ENCODE measurements at places on chromosomes 12 and 14.

DNA sequence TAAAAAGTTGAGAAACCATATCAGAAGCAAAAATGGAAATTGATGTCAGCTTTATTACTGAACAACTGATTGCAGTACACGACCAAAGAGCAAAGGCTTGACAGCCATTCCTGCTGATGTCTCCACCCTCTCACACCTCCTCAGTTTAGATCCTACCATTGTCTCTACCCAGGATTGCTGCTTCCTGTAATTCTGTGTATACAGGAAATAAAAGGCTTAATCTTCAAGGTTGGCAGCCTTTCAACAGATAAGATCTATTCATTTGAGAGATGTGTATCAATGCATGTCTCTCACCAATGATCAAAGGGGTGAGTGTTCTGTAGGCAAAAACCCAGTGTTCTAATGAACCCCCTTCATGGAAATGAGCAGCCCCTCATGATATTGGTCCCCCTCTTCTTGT lies 27.0 kb downstream of the SLCO1C1 start:
- DNase-seq: no peak

DNA sequence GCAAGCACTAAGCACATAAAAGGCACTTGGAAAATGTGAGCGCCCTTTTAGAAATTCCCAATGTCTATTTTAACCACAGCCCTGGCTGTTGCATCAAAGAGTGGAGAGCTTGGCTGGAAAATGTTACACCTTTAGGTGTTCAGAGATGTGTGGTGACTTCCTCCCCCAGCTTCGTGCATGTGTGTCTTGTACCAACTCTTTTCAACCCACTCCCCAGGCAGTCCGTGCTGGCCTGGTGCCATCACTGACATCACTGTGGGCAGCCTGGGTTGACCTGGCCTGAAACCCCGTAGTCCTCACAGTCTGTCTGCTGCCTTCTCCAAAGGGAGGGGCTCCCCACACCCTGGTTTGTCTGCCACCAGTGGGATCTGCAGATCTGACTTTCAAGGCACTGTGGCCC lies 101.8 kb downstream of the SCARB1 start:
- no peak for DNase-seq

- no peak for DNase-seq
Measured at GRCh38 chr12:1890810-1891209, 27.6 kb downstream of the CACNA2D4 start.

DNA sequence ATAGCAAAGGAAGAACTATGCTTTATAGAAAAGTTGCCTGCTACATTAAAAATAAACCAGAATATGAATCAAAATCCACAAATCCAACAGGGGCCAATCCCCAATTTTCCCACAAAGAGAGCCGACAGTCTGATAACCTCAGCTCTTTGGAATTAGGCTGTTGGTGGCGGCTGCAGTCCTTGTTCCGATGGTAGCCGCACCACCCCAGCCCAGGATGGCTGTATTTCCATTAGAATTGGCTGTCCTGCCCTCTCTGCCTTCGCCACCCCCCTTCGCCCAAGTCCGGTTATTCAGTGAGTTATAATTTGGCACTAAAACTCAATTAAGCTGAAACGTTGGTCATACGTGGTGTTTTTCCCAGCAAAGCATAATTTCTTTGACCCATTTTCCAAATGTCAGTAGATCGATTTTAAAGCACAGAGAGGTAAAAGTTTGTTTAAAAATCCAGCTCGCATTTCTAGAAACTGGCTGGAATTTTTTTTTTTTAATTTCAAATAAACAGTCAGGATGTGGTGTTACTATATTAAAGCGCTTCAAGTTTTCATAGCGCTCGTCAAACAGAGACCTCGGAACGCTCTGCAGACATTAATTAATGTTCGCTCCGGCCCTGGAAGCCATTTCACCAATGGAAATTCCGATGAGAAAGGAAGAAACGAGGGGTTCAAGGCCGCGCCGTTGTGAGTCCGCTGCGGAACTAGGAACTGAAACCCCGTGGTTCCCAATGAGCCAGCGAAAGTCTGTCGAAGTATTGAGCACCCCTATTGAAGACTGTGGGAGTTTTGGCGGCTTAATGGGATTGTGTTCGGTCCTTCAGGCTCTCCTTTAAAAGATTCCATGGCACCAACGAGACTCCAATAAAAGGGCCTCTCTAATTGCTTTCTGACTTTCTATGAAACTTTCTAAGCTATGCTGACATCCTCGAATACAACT lies 104.8 kb upstream of the DIO3 start:
- DNase-seq: no peak

DNA sequence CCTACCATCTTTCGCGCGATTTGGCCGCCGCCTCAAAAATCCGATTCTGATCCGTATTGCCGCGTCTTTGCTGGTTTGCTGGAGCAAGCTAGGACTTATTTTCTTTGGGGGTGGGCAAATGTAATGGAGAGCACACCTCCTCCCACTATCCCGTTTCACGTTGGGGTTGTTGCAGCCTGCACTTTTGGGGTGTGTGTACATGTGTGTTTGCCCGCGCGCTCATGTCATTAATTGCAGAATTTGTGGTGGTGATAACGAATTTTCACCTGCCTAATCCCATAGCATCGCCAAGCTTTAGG lies 657 bp downstream of the METAP2 start:
- no peak for DNase-seq

- DNase-seq: no peak
Measured at GRCh38 chr12:56413392-56413791, 35.8 kb downstream of the TIMELESS start.

DNA sequence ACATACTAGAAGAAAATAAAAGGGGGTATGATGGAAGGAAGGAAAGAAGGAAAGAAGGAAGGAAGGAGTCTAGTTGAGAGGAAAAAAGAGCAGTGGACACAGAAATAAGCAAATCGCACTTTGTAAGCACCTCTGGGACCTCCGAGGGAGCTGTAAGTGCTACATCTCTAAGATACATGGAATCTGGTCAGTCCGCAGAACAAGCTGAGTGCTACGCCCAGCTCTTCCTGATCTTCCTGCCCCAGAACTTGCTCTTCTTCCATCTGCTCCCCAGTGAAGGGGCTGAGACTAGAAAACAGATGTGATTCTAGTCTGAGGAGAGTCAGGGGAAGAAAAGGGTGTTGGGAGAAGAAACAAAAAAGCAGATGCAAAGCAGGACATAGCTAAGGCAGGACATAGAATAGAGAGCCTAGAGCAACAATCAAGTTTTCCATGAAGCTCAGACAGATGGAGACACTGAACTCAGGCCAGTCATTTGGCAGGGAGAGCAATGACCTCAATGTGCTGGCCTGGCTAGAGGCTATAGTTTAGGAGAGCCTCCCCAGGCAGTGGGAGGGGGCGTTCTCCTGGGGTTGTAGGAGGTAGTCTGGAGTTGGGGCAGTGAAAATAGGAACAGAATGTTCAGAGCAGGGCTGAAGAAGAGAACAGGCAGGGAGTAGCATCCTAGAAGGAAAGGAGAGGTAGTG lies 1.7 kb upstream of the MFAP5 start:
- DNase-seq: no peak

DNA sequence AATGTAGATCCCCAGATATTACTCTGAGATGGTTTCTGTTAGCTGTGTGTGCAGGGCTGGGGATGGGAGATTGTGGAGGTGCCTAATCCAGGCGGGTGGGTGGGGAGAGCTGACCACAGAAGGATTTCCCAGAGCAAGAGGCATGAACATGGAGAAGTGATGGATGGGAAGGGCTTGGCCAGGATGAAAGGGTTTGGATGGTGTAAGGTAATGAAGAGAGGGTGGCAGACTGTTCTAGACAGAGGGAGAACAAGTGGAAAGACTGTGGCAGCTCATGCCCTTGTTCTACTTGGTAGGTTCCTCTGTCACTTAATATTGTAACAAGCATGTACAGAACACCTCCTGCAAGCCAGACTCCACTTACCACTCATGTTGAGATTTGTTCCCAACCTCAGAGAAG lies 187.8 kb downstream of the NPAS3 start:
- DNase-seq: no peak

GRCh38 chr14:100530270-100531072 lies 56.7 kb downstream of the BEGAIN start:
- no peak for DNase-seq

DNA sequence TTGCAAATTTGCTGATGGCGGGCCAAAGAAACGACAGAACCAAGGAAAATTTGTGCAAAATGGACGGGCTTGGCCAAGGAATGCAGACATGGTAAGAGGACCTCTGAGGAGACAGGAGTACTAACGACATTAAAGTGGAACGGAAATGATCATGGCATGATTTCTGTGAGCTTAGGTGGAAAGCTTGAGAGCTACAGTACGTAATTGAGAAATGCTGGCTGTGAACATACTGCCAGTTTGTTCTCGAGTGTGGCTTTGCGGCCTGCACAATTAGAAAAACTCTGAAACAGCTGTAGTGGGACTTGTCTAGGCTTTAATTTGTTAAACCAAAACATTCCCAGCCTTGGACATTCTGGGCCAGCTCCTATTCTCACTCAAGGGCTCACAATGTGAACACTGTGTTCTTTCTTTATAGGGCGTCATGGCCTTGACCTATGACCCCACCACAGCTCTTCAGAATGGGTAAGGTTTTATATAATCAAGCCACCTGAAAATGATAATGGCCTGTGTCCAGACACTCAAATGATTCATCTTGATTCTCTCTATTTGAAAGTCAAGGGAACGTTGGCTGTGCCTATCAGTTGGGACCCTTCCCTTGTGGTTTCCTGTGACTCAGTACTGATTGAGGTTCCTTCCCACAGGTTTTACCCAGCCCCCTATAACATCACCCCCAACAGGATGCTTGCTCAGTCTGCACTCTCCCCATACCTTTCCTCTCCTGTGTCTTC lies 48.5 kb downstream of the BAZ2A start:
- no peak for DNase-seq

- DNase-seq: no peak
Measured at GRCh38 chr12:131102991-131103668, 149.4 kb downstream of the ADGRD1 start.

GRCh38 chr12:1863823-1864222 lies 43.5 kb downstream of the LRTM2 start:
- DNase-seq: no peak

GRCh38 chr12:20099395-20100183 lies 268.7 kb upstream of the PDE3A start:
- DNase-seq: no peak

- DNase-seq: no peak
Measured at GRCh38 chr12:89932954-89933353, 224.3 kb upstream of the ATP2B1 start.

GRCh38 chr12:133058203-133059113 lies 21.1 kb downstream of the ZNF84 start:
- no peak for DNase-seq

- DNase-seq: no peak
Measured at GRCh38 chr12:77916276-77916675, 85.6 kb downstream of the NAV3 start.

DNA sequence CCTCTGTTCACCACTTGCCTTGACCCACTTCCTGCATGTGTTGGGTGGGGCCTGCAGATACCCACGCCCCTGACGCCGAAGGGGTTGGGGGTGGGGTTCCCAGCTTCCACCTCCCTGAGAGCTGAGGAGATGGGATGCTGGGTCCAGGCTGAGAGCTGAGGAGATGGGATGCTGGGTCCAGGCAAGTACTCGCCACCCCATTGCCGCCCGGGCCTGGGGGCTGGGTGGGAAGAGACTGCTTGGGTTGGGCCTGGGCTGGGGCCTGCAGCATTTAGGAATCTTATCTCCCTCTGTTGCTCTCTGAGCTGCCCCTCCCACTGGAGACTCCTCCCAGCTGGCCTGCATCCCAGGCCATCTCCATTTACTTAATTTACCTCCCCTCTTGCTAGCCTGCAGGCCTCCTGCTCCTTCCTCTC lies 17.4 kb downstream of the TEAD4 start:
- DNase-seq: no peak

GRCh38 chr12:45273717-45274271 lies 57.9 kb downstream of the ANO6 start:
- DNase-seq: no peak

DNA sequence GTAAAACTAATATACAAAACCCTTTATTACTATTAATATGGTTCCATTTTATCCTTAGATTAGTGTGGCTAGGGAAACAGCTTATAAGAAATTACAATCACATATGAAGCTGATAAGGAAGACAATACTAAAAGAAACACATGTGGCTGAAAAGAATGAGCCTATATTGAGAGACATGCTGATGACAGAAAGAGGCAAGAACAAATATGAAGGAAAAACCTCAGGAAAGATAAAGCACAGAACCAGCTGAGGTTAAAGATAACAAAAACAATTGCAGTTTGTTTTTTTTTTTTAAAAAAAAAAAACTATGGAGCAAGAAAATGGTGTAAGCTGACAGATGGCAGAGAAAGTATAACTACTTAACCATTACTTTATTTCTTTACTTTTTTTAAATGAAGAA lies 69.2 kb upstream of the OSBPL8 start:
- DNase-seq: no peak

DNA sequence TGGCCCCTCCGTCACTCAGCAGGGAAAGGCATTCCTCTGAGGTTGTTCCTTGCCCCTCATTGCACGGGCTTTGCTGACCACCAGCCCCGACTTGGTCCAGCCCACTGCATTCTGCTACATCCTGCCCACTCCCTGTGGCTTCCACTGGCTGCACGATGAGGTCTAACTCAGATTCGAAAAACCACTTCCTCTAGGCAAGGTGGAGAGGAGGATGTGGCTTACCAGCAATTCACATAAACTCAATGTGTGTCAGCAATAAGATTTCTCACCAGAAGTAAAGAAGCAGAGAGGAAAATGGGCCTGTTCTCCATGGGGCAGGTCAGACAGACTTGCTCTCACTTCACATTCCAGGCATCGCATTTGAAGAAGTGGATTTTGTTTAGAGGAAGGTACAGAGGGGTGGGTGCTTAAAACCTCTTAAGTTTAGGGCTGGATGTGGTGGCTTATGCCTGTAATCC lies 14.7 kb downstream of the GPR68 start:
- no peak for DNase-seq

DNA sequence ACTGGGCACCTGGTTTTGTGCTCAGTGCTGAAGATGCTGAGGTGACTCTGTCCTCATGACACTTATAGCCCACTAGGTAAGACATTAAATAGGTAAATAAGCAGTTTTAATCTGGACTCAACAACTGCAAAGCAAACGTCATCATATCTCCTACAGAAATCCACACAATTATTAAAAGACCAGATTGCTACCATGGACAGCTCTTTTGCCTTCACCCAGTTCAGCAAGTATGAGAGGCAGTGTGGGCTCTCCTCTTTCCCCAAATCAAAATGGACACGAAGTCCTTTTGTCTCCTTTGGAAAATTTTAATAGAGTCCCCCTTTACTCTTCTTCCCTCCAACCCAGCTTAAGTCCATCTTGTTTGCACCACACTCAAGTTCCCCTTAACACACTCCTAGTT lies 171.1 kb downstream of the RPAP3 start:
- DNase-seq: no peak

- no peak for DNase-seq
Measured at GRCh38 chr12:1873531-1874510, 44.6 kb downstream of the CACNA2D4 start.

GRCh38 chr12:13075118-13075480 lies 28.4 kb downstream of the GSG1 start:
- DNase-seq: no peak

- DNase-seq: no peak
Measured at GRCh38 chr14:41973178-41973577, 366.5 kb downstream of the LRFN5 start.

DNA sequence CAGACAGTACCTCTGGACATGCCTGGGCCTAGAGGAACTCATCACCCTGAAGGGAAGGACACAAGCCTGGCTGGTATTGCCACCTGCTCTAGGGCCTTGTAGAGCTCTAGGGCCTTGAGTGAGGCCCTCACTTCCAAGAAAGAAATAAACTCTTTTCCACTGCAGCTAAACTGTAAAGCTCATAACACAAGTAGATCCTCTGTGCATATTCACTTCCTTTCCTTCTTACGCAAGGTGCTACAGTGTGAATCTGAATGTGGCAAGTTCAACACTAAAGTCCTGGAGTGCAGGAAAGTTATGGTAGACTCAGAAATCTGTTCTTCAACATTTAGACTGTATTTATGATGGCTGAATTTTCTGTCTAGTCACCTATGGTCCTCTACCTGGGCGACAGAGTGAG lies 14.5 kb downstream of the RNASE3 start:
- no peak for DNase-seq

Measured in stimulated activated CD8-positive, alpha-beta memory T cell treated with anti-CD3 and anti-CD28 coated beads, Interleukin-2, amount 100 ng/mL, for 1 hour (primary cell).